Mesothelial cell of epicardium (in vitro differentiated cells): ENCODE measurements at places on chromosomes 5 and 9. TPM values are rescaled to one million over a fixed set of nuclear protein-coding genes. Genes with fewer than 3 reads are reported as not detected.

LRRC70 gene
- total RNA-seq = 0.89 to 1.7 TPM (median 1.1 TPM) in 3 replicates

MEF2C gene
- total RNA-seq = 8.4 to 9.6 TPM (median 9.1 TPM) in 3 replicates

NUTM2F gene
- total RNA-seq = 0.27 to 0.38 TPM (median 0.31 TPM) in 3 replicates

PCDHB15 gene
- 2.2 to 2.4 TPM (median 2.3 TPM) in 3 replicates for total RNA-seq

AGXT2 gene
- total RNA-seq = not detected in 3 replicates

SPRY4 gene
- 21.3 to 21.5 TPM (median 21.4 TPM) in 3 replicates for total RNA-seq

LOX gene
- total RNA-seq = 16.3 to 17.4 TPM (median 16.9 TPM) in 3 replicates

SLC25A25 gene
- 24.2 to 26.4 TPM (median 26.2 TPM) in 3 replicates for total RNA-seq

STPG3 gene
- 0.18 to 0.29 TPM in 2 of 3 replicates, not detected in the other for total RNA-seq

ORM2 gene
- not detected in 3 replicates for total RNA-seq

SPINK6 gene
- not detected in 3 replicates for total RNA-seq

ZDHHC11 gene
- 9.7 to 13.3 TPM (median 11.4 TPM) in 3 replicates for total RNA-seq

RAPGEF1 gene
- 49.3 to 59.1 TPM (median 50.4 TPM) in 3 replicates for total RNA-seq

CAMSAP1 gene
- total RNA-seq = 62.4 to 64.4 TPM (median 63.3 TPM) in 3 replicates

ANKRD34B gene
- total RNA-seq = 0.09 to 0.14 TPM in 2 of 3 replicates, not detected in the other

HAVCR1 gene
- total RNA-seq = 0.20 to 0.66 TPM (median 0.25 TPM) in 3 replicates

ARID3C gene
- 0.42 to 0.80 TPM in 2 of 3 replicates, not detected in the other for total RNA-seq

GPR151 gene
- not detected in 3 replicates for total RNA-seq

TAF1L gene
- total RNA-seq = 0.05 TPM in 1 of 3 replicates, not detected in the others

DND1 gene
- total RNA-seq = 3.3 to 3.9 TPM (median 3.5 TPM) in 3 replicates

LCN2 gene
- not detected in 3 replicates for total RNA-seq

INSL4 gene
- total RNA-seq = not detected in 3 replicates

PRLR gene
- 1.2 to 2.1 TPM (median 1.7 TPM) in 3 replicates for total RNA-seq

ADAMTS19 gene
- 12.8 to 14.8 TPM (median 13.2 TPM) in 3 replicates for total RNA-seq

BRINP1 gene
- total RNA-seq = 11.4 to 13.2 TPM (median 13.0 TPM) in 3 replicates

PLAC8L1 gene
- total RNA-seq = 2.3 to 4.2 TPM (median 2.6 TPM) in 3 replicates

ZFP37 gene
- total RNA-seq = 8.2 to 9.3 TPM (median 8.9 TPM) in 3 replicates

RECK gene
- total RNA-seq = 14.3 to 15.1 TPM (median 14.8 TPM) in 3 replicates

CRAT gene
- 26.4 to 27.6 TPM (median 26.4 TPM) in 3 replicates for total RNA-seq

RAD17 gene
- total RNA-seq = 31.6 to 33.4 TPM (median 33.2 TPM) in 3 replicates

RPL37 gene
- 1,420 to 1,502 TPM (median 1,461 TPM) in 3 replicates for total RNA-seq

REEP5 gene
- total RNA-seq = 32.4 to 35.4 TPM (median 34.7 TPM) in 3 replicates

IFNA17 gene
- total RNA-seq = not detected in 3 replicates

PLPPR1 gene
- 1.1 to 1.3 TPM (median 1.2 TPM) in 3 replicates for total RNA-seq
